ENCODE measurements at places on chromosomes 11 and 22.

GRCh38 chr11:41459465-41460401, at the start of gene LRRC4C:
Gene LRRC4C, minus strand, starts transcription at chr11:41459652.
- no peak for DNase-seq

- no peak for DNase-seq
Measured at GRCh38 chr22:42202048-42202447, 68.4 kb downstream of the TCF20 start.

DNA sequence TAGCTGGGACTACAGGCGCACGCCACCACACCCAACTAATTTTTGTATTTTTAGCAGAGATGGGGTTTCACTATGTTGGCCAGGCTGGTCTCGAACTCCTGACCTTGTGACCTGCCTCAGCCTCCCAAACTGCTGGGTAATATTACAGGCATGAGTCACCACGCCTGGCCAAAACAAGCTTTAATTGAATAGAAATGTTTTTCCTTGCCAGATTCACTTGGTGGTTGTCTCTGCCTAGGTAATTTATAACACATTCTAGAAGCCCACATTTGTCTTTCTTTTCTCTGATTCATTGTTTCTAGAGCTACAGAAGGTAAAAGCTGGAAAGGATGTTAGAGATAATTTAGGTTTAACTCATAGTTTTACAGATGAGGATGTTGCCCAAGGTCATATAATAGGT, 41.3 kb downstream of the CECR2 start:
- no peak for DNase-seq

- DNase-seq, result no peak
Measured at GRCh38 chr11:69915151-69915500, 95.9 kb upstream of the FGF3 start.

DNA sequence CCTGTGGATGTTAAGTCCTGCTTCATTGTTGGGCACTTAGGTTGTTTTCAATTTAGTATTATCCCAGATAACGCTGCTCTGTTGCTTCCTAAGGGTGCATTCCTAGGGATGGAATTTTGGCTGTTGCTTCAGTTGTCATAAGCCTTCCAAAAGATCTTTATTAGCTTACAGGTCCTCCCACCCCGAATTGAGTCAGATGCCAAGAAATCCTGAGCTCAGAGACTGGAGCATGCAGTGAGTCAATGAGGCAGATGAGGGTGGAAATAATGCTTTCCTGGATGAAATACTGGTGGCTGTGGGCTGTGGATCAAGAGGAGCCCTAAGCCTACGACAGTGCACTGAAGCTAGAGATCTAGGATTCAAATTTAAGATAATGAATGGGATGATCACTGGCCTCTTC, 10.7 kb upstream of the IL18BP start:
- no peak for DNase-seq

DNA sequence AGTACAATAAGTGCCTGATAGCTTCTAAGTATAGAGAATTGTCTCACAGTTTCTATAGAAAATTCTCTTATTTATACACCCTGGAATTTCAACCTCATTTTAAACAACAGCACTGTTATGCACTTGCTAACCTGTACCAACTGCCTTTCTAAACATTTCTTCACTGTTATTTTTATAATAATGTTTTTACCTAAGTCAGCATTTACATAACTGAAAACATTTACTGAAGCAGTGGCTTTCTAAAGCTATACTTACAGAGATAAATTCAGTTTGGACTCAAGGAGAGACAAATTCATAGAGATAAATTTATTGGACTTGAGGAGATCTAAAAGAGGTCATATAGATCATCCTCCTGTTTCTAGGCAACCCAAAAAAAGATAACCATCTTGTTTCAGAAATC, 686.6 kb upstream of the FAT3 start:
- DNase-seq, result no peak

GRCh38 chr11:68051191-68052136, 12.6 kb downstream of the TCIRG1 start:
- no peak for DNase-seq

DNA sequence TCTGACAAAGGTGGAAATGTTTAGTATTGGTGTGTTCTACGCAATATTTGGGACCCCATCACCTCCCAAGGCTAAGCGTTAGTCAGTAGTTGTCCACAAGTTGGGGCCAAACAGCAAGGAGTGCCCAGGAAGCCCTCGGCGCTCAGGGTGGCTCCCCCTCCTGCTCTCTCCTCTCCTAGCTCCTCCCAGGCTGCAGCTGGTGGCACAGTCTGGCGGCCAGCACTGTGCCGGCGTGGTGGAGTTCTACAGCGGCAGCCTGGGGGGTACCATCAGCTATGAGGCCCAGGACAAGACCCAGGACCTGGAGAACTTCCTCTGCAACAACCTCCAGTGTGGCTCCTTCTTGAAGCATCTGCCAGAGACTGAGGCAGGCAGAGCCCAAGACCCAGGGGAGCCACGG, 16.8 kb downstream of the CD5 start:
- DNase-seq, result no peak

- no peak for DNase-seq
Measured at GRCh38 chr11:102883141-102883540, 8.4 kb upstream of the MMP12 start.

- DNase-seq, result no peak
Measured at GRCh38 chr11:57645689-57646085, 4.0 kb downstream of the YPEL4 start.

DNA sequence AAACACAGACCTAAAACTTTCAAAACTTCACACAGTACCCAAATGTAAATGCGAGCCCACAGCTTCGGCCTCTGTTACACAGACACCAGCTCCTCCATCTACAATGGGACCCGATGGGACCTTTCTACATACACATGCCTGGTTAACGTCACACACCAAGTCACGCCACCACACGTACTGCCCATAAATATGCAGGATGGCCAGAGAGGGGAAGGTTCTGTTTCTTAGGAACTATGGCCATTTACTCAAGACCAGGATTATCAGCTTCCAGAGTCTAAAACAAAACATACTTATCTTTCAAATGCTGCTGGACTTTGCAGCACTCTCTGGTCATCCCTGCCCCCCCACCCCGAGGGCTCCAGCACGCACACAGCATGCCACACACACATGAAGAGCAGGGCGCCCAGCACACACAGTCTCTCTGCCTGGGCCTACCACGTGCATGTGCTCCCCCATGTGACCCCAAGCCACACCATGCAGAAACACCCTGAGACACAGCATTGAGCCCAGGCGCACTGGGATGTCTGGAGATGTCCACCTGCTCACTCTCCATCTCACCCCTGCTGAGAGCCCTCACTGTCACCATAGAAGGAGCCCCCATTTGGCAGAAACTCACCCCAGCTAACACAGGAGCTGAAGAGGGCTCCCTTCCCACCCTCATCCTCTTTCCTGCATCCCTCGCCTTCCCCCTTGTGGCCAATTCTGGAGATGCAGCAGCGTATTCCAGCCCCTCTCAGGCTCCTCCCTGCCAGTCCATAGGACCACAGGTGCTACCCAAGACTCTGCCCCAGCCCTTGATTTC, 61.8 kb downstream of the SLC22A12 start:
- DNase-seq, result peak; percentile 41

- DNase-seq, result no peak
Measured at GRCh38 chr11:102081313-102081712, 28.9 kb upstream of the YAP1 start.

DNA sequence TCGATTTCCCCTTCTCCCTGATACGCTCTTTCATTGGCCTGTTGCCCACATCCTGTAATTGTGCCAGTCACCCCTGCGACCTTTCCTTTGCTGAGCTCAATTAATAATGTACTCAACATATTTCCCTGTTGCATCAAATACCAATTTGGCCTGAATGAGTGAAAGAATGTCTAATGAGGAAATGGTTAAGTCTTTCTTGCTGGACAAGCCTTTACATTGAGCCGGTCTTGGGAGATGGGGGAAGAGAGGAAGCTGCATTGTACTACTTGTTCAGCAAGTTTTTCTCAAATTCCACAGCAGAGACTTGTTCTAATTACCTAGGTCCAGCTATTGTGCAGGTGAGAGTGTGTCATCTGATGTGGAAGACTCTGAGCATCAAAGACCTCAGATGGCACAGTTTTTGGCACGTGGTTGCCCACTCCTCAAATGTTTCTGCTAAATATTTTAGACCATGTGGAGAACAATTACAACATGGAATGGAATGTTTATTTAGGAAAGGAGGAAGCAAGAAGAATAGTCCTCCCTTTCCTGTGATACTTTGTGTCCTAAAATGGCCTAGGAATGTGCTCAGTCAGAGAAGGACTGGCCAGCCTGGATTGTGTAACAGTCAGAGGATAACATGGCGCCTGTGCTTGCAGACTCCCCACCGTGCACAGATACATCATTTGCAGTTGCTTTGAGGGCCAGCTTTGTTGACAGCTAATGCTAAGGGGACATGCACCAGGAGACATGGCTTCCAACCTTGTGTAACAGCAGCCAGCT, 129.5 kb upstream of the E2F8 start:
- DNase-seq, result no peak

DNA sequence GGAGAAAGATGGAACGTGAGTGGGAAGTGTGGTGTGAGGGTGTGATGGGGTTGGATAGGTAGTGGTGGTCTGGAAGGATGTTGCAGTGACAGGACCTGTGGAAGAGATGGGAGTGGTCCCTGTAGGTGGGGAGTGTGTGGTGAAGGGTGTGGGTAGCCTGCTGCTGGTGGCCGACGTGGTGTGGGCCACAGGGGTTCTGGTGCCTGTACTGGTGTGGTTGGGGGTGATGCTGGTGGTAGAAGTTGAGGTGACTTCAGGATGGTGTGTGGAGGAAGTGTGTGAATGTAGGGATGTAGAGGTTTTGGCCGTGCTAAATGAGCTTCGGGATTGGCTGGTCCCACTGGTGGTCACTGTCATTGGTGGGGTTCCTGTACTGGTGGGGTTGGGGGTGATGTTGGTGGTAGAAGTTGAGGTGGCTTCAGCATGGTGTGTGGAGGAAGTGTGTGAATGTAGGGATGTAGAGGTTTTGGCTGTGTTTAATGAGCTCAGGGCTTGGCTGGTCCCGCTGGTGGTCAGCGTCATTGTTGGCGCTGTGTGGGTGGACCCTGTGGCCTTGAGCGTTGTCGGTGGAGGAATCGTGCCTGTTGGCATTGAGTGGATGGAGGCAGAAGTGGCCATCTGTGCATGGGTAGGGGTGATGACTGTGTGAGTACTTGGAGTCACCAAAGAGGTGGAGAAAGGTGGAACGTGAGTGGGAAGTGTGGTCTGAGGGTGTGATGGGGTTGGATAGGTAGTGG, 19.1 kb downstream of the MUC6 start:
- no peak for DNase-seq

DNA sequence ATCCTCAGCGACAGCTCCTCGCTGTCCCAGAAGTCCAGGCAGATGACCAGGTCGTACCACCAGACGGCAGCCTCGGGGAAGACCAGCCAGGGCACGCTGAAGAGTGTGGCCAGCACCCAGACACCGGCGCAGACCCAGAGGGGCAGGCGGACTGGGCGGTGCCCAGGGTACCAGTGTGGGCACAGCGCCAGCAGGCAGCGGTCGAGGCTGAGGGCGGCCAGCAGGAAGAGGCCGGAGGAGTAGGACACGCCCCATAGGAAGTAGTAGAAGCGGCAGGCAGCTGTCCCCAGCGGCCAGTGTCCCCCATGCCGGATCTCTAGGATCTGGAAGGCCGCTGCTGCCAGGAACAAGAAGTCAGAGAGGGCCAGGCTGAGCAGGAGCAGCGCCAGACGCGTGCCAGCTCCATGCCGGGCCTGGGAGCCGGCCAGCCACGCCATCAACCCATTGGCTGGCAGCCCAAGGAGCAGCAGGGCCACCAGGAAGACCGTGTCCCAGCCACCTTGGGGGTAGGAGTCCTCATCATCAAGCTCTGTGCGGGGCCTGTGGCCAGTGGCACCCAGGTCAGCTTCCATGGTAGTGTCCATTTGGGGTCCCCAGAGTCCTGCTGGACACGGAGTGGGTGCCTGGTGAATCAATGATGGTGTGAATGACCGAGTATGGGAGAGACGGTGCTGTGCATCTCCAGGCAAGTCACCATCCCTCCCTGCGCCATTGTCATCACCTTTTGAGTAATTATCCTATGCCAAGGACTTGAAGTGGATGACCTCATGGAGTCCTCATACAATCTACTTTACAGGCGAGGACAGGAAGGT, at the start of gene GPR152:
GPR152 (minus strand) TSS at position 589 of the 812 bp plus-strand sequence; CDS start at position 584, 5 bp downstream.
- DNase-seq, result no peak

GRCh38 chr22:46087336-46087690, 63.0 kb upstream of the PPARA start:
- no peak for DNase-seq

GRCh38 chr11:75342966-75343870, 8.2 kb downstream of the ARRB1 start:
- no peak for DNase-seq

- no peak for DNase-seq
Measured at GRCh38 chr11:23727794-23728193, 769.1 kb upstream of the LUZP2 start.

DNA sequence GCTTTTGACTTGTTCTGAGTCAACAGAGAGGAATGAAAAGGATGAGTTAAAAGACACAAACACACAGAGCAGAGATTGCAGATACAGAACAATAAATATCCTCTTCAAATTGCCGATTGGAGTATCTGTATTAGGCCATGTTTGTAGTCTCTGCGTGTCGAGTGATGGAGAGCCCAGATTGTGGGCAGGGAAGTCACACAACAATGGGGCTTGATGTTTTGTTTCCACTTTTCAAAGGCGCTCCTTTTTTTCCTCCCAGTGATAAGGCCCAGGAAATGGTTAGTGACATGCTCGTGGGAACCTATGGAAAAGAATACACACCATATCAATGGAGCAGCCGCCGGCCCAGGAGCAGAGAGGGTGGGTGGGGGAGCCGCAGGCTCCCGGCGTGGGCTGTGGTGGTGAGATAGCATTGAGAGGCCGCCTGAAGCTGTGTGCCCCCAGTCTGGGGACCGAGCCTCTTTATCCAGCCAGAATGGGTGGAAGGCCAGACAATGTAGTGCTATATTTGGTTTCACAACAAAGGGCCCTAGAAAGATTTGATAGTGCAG, 555.9 kb downstream of the INSC start:
- DNase-seq, result no peak

- DNase-seq, result no peak
Measured at GRCh38 chr11:85961930-85962363, 106.8 kb downstream of the CCDC83 start.

- no peak for DNase-seq
Measured at GRCh38 chr11:127800989-127801688, 786.2 kb downstream of the ETS1 start.

DNA sequence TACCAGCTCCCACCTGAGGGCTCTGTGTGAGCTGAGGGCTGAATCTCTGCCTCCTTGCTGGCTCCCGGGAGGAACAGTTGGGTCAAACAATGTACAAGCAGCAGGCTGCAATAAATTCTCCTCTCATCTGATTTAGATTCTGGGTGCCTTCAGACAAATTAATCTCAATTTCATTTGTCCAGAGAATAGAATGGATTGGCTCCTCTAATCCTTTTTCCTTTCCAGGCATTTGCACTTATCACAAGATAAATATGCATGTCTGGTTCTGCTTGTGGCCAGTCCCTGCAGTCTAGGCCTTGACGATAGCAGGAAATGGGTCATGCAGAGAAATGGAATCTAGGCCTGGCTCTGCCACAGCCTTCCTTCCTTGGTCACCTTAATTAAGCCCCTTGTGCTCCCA, 28.7 kb downstream of the UPB1 start:
- no peak for DNase-seq

GRCh38 chr11:78045851-78046485, 17.7 kb upstream of the THRSP start:
- DNase-seq, result peak; percentile 68

GRCh38 chr22:48362721-48363404, 1464.8 kb downstream of the BRD1 start:
- DNase-seq, result no peak

All from activated T-helper 1 cell treated with Interleukin-2 at 50 U/mL for 16 hours (primary cell).